Hematopoietic multipotent progenitor cell (in vitro differentiated cells): ENCODE measurements at places on chromosomes 4 and X.

GRCh38 chrX:18377796-18378195 is 23.3 kb upstream of the SCML2 start:
- peak; percentile 50 for DNase-seq

DNA sequence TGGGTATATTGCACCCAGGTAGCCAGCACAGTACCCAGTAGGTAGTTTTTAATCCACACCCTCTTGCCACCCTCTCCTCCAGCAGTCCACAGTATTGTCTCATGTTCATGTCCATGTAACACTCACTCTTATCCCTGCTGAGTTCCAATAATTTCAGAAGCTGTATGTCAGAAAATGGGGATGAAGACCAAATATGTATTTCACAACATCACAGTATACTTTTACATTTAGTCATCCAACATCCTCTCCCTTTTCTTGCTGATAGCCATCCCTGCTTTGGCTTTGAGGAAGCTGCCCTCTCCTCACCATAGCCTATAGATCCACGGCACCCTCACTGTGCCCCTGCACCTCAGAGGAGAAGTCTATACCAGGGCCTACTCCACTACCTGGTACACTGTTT is 126.0 kb upstream of the LDB2 start:
- DNase-seq = no peak

DNA sequence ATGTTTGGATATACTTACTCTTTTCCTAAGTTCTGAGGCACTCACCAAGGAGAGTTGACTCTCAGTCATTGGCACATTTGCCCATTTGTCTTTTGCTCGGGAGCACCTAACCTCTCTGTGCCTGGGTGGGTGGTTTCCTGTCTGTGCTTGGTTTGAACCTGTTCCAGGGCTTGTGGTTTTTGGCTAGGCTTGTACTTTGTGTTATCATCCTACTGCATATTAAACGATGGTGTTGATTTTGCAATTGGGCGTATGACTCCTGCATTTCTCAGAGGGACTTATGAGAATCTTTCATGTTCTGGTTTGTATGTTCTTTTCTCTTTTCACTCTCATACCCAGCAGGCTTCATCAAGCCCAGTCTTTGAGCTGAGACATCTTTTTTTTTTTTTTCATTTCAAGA is 161.7 kb downstream of the BTC start:
- DNase-seq = no peak

GRCh38 chr4:186948361-186949242 is 224.9 kb upstream of the FAT1 start:
- no peak for DNase-seq

- DNase-seq = no peak
Measured at GRCh38 chr4:157700898-157701694, 471.7 kb downstream of the GASK1B start.

- DNase-seq = peak; percentile 11
Measured at GRCh38 chr4:118557298-118557851, 127.8 kb upstream of the METTL14 start.

DNA sequence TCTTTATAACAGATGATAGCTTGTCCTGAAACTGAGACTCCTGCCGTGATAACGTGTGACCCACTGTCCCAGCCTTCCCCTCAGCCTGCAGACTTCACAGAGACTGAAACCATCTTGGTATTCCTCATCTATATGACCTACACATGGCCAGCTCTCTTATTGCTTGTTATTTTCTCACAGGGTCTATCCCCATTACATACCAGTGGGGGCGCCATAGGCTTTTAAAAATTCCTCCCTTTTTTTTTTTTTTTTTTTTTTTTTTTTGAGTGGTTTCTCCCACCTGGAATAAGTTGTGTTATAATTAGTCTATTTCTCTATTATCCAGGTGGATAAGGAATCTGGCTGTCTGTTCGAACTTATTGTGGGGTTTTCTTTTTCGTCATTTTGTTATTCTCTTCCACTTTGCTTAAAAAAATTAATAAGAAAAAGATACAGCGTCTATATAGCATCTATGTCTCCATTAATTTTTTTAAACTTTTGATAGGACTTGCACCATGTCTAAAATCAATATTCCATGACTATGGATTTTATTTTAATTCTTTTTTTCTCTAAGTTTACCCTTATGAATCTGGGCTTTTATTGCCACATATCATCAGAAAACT is 47.2 kb downstream of the GYG2 start:
- no peak for DNase-seq

GRCh38 chr4:87512400-87512799 is 16.8 kb downstream of the SPARCL1 start:
- no peak for DNase-seq

- DNase-seq = no peak
Measured at GRCh38 chrX:45447331-45447730, 246.7 kb upstream of the DIPK2B start.

DNA sequence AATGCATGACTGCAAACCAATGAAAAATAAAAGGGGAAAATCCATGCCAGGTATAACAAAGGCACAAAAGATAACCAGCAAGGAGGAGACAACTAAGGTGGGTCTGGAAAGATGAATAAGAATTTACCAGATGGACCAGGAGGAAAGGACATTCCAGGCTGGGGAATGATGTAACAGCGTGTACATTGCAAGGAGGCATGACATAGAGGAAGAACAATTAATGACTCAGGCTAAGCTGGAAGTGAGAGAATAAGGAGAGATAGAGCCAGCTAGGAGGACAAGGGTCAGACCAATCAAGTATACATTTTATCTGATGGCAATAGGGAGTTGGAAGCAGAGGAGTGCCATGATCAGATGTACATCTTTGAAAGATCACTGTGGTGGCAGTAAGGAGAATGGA is 57.0 kb downstream of the MTMR8 start:
- DNase-seq = no peak

GRCh38 chr4:165194368-165194767 is 13.0 kb upstream of the KLHL2 start:
- DNase-seq = no peak

DNA sequence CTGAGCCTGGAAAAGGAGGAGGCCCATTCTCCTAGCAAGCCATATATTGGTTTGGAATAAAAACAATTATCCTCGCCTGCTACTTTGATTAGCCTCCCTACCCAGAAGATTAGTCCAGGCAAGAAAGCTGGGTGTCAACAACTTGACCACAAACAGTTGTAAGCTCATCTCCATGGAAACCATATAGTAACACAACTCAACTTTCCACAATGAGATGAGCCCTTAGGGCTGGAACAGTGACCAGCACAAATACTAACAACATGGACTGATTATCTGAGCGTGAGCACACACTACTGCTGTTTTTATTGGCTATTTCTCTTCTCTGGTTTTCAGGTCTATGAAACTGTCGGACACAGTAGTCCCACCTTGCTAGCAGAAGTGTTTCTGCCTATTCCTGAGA is 80.8 kb downstream of the CC2D2A start:
- no peak for DNase-seq

DNA sequence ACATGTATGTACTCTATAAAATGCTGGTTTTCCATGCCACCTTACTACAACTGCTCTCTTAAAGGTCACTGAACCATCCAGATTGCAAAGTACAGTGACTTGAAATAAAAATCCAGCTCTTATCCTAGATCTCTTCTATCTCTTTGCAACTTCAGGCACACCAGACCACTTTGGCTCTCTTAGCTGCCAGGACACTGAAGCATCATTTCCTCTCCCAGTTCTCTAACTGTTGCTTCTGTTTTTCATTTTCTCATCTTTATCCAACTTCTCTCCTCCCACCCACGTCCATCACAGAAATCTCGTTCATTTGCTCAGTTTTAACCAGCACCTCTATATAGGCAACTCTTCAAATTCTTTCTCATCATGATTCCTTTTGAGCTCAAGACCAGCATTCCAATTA is 74.3 kb downstream of the METTL14 start:
- no peak for DNase-seq

- DNase-seq = no peak
Measured at GRCh38 chrX:41716222-41716621, 7.8 kb upstream of the GPR82 start.

- DNase-seq = no peak
Measured at GRCh38 chr4:170229006-170229405, 139.2 kb upstream of the AADAT start.

- DNase-seq = no peak
Measured at GRCh38 chr4:47675806-47676205, 162.1 kb downstream of the CORIN start.

GRCh38 chrX:72203421-72203820 is 21.9 kb downstream of the PIN4 start:
- no peak for DNase-seq

DNA sequence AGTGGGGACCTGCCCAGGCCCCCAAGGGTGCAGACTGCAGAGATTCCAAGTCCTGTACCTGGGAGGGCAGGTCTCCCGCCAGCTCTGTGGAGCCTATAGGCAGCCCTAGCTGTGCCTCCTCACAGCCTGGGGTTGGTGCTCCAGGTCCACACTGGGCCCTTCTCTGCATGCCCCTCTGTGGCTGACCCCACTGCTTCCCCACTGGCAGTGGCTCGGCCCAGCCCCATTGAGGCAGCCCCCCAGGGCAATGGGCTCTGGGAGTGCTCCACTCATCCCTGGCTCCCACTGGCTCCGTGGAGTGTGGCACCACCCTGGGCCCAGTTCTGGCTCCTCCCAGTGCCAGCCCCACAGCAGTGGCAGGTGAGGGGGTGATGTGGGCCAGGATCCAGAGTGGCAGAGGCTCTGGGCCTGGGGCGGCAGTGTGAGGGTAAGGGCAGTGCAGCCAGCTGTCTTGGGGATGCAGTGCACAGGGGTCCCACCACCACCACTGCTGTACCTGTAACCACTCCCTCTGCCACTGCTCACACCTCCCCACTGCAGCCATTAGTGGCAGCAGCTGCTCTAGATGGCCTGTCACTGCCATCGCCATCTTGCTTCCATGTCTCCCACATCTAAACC is 312.2 kb downstream of the GPM6A start:
- no peak for DNase-seq

GRCh38 chrX:137212078-137212632 is 178.4 kb upstream of the GPR101 start:
- DNase-seq = no peak
